ENCODE measurements at places on chromosomes 5 and 9.

GRCh38 chr9:107172979-107173347, 110.1 kb upstream of the RAD23B start:
- no peak for DNase-seq

GRCh38 chr5:79130781-79131180, 19.2 kb downstream of the BHMT start:
- DNase-seq, result no peak

DNA sequence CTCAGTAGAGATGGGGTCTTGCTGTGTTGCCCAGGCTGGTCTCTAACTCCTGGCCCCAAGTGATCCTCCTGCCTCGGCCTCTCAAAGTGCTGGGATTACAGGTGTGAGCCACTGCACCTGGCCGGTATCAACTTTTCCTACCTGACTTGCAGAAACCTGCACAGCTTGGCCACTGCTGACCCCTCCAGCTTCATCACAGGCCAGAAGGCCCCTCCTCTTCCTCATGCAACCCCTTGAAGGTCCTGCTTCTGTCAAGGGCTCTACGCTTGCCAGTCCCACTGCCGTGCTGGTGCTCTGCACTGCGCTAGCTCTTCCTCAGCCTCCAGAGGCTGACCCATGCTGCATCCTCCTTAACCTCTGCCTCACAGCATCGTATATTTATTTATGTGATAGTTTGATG, 32.5 kb upstream of the RNU6ATAC start:
- no peak for DNase-seq

- DNase-seq, result peak; percentile 52
Observed at GRCh38 chr5:149381986-149382338, 2.9 kb upstream of the IL17B start.

GRCh38 chr5:78345485-78345884, 14.9 kb upstream of the SCAMP1 start:
- DNase-seq, result no peak

DNA sequence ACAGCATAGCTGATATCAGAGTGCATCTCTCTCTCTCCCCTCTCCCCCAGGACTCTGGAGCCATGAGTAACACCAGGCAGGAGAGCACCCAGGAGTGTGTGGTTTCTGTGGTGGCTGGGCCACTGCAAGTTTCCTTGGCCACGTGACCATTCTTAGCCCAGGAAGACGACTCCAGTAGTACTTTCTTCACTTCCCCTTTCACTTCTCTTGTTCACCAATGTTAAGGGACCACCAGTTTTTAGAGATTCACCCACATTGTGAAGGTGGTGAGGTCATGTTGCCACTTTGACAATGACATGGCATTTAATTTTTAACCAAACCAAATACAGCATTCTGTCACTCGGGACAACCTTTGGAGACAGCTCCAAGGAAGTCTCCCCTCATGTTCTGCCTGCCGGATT, 17.9 kb upstream of the DAPK1 start:
- DNase-seq, result no peak

- peak; percentile 21 for DNase-seq
Observed at GRCh38 chr9:14372437-14373335, 58.7 kb upstream of the NFIB start.

- DNase-seq, result no peak
Observed at GRCh38 chr5:112396430-112396829, 22.6 kb downstream of the EPB41L4A start.

DNA sequence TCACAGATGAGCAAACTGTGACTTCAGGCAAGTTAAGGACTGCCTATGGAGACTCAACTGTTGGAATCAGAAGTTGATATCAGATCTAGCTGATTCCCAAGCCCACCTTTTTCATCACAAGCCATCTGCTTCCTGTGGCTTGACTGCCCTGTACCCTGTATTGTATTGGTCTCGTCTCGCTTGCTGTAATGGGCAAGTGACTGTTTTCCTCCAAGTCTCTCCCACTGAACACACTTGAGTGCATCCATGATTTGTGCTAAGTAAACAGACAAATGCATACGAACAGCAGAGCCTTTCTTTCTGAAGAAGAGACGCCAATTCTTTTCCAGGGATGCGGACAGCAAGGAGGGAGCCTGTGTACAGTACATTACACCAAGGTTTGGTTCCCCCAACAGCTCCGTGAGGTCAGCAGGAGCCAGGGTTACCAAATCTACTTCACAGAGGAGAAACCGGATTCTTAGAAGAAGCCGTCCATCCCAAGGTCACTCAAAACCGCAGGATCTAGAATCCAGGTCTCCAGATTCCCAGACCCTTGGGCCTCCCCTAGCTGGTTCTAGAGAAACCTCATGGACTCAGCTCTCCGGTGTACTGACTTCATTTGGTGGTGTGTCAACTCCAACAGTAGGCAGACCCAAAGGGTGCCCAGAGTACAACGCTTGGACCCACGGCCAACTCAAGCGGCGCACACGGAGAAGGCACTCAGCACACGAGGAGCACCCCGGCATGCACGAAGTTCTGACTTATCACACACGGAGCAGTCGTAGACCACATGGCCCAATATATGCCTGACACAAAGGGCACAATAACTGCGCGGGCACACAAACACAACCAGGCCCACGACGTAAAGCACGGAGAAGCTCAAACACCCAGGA, 1.1 kb downstream of the BAG1 start:
- peak; percentile 20 for DNase-seq

DNA sequence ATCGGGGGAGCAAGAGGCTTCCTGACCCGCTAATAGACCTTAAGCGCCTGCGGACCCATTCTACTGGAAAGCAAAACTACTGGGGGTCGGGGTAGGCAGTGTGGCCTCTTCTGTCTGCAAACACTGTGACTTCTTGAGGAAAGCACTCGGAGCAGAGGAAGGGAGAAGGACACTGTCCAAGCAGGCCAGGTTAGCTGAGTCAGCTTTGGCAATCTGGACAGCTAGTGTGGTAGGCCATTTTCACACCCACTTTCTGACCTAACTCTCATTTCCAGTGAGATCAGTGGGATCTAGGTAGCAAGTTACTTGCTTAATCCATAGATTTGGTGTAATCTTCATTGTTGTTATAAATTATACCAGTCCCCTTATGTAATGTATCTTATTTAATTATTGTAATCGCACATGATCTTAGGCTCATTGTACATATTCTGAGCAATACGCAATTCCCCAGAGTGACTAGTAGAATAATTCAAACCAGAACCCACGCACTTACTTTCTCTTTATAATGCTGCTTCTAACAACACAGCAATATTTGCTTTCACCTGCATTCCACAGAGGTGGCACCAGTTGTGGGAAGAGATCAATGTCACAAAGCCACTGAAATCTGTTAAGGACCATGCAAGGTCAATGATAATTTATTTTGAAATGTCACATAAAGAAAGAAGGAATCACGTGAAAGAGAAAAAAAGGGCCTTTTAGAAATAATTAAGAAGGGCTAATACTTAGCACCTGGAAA, 82.9 kb downstream of the NREP start:
- DNase-seq, result no peak

DNA sequence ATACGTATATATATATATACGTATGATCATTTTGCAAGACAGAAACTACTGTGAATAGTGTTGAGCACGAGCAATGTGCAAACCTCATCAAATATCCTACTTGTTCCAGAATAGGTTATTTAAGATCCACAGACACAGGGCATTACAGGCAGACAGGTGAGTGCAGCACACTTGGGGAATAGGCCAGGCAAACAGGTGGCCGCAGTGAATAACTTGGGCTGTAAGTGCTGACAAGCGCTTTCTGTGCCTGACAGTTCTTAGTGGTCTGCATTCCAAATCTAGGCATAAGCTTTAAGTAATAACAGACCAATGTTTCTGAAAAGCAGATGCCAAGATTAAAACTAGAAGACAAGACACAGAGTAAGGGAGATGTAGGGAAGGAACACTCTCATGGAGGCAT, 77.9 kb downstream of the LHFPL2 start:
- no peak for DNase-seq

GRCh38 chr5:107155707-107156106, 515.0 kb downstream of the EFNA5 start:
- DNase-seq, result peak; percentile 45

DNA sequence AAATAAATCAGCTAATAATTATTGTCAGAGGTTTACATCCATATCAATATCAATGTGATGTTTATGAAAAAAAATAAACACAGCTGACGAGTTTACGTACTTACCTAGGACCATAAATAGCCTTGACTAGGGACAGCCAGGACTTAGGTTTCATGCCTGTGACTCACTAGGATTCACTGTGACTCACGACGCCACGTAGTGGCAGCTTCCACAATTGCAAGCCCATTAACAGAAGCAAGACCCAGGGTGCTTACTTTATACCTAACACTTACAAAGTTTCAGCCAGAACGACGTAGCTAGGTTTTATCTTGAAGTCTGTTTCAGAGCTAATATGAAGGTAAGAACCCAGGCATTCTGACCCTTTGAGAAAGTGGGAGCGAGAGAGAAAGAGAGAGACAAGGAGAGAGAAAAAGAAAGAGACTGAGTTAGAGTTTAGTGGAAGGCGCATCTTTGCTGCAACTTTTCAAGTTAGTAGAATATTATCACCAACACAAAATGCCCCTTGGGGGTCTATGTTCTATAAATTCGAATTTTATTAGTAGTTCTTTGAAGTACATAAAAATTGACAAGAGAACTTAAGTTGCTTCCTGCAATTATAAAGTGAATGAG, 191.2 kb downstream of the GNA14 start:
- peak; percentile 82 for DNase-seq

DNA sequence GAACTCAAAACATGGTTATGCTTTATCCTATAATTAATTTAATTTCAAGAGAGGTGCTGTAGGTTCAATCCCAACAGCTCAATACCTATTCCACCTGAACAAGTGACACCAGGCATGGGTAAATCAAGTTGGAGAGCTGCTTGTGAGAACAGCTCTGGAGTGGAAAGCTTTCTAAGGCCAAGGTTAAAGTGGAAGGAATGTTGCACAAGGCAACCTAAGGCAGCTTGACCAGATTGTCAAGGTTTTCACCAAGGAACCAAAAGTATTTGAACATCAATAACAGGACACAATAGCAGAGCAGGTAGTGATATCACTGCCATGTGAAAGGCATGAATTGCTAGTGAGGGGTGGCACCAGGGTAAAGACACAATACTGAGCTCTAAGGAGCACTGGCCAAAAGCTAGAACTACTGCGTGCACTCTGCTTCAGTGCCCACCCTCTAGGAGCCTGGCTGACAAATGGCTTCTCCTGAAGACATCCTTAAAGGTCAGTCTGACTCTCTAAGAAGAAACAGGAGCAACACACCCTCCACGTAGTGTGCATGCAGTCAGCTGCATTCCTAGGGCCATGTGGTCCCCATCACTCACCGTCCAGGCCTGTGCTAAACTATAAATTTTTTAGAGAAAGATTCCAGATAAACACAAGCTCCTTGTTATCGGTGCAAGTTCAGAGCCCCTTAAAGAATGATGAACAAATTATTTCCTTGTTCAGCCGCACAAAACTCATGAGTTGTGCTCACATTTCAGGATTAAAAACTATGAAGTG, 677.7 kb upstream of the KLF4 start:
- DNase-seq, result no peak

GRCh38 chr5:72612810-72613209, 105.6 kb upstream of the ZNF366 start:
- no peak for DNase-seq

DNA sequence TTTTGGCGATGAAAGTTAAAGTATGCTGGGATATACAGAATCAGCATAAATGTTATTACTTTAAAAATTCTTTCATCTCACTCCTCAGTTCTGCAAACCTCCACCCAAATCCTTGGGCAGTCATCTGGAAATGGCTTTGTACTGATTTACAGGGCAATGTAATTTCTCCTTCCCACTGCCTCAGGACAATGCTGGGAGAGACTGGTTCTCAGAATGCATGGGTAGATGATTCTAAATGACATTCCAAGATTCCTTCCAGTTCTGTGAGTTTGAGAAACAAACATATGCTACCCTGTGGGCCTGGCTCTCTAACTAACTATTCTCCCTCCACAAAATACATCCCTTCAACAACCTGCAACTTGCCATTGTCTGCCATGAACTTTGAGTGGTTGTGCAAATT, 7.5 kb upstream of the PSAT1 start:
- DNase-seq, result no peak

GRCh38 chr5:154518438-154518867, 40.4 kb upstream of the HAND1 start:
- DNase-seq, result no peak

DNA sequence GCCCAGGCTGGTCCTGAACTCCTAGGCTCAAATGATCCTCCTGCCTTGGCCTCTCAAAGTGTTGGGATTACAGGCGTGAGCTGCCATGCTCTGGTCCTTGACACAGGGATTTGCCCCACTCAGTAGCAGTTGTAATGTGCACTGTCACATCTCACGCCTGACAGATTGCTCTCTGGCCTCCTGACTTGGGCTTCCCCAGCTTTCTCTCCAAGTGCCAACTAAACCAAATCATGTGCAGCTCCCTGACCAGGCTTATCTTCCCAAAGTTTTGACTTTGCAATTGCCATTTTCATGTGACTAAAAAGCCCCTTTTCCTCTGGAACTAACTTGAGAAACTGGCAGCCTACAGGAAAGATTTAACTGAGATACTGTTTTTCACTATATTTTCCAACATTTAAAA, 10.7 kb downstream of the RPL26L1 start:
- no peak for DNase-seq

DNA sequence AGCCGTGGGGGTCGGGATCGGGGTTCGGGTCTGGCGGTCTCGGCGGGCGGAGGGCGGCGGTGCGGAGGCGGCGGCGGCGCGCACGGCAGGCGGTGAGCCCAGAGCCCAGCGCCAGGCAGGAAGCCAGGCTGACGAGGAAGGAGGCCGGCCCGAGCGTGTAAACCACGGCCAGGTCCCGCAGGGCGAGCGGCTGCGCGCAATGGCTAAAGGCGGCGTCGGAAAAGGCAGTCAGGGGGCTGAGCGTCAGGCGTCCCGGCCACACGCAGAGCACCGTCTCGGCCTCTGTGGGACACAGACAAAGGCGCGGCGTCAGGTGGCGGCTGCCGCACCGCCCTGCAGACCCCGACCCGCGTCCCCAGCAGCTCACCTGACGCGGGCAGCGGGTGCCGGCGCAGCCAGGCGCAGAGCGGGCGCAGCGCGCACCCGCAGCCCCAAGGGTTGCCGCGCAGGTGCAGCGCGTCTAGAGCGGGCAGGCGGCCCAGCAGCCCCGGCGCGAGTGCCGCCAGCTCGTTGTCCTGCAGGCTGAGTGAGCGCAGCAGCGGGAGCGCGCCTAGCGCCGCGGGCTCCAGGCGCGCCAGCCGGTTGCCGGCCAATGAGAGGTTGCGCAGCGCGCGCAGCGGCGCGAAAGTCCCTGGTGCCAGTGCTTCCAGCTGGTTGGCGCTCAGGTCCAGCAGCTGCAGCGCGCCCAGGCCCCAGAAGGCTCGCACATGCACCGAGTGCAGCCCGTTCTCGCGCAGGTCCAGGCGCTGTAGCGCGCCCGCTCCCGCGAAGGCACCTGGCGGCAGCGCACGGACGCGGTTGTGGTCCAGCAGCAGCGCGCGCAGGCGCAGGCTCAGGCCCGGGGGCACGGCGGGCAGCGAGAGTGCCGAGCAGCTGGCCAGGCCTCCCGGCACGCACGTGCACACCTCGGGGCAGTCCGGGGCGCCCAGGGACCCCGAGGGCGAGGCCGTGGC, 671 bp downstream of the LRRC26 start:
- peak; percentile 85 for DNase-seq

- no peak for DNase-seq
Observed at GRCh38 chr5:27797220-27797619, 758.8 kb upstream of the CDH9 start.

Measured in NCI-H345 (cell line).